Mucosa of gallbladder (tissue), 1 donor: ENCODE measurements at places on chromosomes 1 and 21.

- no peak for DNase-seq
Measured at GRCh38 chr1:44292651-44293050, 62.4 kb downstream of the ERI3 start.

- no peak for DNase-seq
Measured at GRCh38 chr1:18937539-18937938, 18.9 kb downstream of the IFFO2 start.

GRCh38 chr1:24795236-24795635, 50.0 kb downstream of the CLIC4 start:
- no peak for DNase-seq

DNA sequence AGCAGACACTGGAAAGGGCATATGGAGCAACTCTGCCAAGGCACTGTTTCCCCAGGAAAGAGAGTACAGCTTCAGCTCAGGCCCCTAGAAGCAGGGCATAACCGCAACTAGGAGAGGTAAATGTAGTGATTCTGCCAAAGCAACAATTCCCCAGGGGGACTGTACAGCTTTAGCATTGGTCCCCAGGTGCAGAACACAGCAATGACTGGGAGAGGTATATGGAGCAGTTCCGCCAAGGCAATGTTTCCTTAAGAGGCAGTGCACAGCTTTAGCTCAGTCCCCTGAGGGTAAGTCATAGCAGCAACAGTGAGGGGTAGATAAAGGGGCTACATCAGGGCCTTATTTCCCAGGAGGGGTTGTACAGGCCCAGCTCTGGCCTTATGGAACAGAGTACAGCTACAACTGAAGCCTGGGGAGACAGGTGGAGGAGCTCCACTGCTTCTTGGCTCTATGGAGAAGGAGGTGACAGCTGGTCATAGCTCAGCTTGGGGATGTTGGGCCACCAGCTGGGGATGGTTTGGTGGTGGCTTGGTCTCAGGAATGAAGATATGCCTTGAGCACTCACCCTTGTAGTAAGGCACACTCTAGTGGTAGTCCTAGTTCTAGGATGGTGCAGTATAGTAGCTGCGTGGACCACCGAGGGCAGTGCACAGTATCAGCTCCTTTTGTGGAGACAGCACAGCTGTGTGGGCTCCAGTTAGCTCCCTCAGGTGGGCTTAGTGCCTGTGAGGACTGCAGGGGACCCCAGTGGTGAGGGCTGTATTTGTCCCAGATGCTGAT, 582.7 kb downstream of the PTPRC start:
- no peak for DNase-seq

DNA sequence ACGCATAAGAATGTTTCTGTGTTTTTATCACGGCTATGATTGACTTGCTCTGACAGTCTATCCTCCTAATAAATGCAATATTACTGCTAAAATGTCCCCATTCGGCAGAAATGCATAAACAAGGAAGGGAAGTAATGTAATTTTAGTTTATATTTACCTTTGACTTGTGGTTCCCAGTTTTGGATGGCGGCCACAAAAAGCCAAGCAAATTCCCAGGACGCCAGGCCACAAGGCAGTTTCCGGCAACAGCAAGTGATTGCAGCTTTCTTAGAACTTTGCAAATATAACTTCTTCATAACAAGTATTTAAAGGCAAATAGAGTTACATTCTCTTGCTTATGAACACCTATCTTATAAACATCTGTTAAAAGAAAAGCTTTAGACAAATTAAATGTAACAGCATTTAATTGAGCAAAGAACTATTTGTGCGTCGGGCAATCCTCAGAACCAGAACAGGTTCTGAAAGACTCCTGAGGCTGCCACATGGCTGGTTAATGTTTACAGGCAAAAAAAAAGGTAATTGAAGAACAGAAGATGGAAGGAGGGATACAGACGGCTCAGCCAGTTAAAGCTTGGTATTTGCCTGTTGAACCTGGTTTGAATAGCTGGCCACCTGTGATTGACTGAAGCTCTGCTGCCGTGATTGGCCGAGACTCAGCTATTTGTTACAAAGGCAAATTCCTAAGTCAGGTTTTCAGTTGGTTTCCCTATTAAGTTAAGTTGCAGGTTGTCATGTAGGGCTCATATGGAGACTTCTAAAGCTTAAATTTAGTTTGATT, 80.8 kb downstream of the C21orf91 start:
- peak; percentile 16 for DNase-seq
